Mesothelial cell of epicardium (in vitro differentiated cells): ENCODE measurements at places on chromosomes 16 and 17. TPM values are rescaled to one million over a fixed set of nuclear protein-coding genes. Genes with fewer than 3 reads are reported as not detected.

- H3K27ac ChIP-seq, result no peak overlapping the region
- no peak overlapping the region for H3K4me3 ChIP-seq
- H3K36me3 ChIP-seq, result peaks cover 7% of the 10 kb centered on the region
These were observed 151.8 kb downstream of the RPTOR start for GRCh38 chr17:80696456-80696855.

GRCh38 chr16:69145658-69146057 lies 13.2 kb downstream of the UTP4 start:
- H3K36me3 ChIP-seq, result peaks cover 39% of the 10 kb centered on the region
- no peaks in the 10 kb centered on the region for H3K4me1 ChIP-seq
- no peaks in the 10 kb centered on the region for H3K27me3 ChIP-seq
- no peak overlapping the region for H3K27ac ChIP-seq
- DNase-seq, result no peak
- H3K4me3 ChIP-seq, result no peak overlapping the region

DNA sequence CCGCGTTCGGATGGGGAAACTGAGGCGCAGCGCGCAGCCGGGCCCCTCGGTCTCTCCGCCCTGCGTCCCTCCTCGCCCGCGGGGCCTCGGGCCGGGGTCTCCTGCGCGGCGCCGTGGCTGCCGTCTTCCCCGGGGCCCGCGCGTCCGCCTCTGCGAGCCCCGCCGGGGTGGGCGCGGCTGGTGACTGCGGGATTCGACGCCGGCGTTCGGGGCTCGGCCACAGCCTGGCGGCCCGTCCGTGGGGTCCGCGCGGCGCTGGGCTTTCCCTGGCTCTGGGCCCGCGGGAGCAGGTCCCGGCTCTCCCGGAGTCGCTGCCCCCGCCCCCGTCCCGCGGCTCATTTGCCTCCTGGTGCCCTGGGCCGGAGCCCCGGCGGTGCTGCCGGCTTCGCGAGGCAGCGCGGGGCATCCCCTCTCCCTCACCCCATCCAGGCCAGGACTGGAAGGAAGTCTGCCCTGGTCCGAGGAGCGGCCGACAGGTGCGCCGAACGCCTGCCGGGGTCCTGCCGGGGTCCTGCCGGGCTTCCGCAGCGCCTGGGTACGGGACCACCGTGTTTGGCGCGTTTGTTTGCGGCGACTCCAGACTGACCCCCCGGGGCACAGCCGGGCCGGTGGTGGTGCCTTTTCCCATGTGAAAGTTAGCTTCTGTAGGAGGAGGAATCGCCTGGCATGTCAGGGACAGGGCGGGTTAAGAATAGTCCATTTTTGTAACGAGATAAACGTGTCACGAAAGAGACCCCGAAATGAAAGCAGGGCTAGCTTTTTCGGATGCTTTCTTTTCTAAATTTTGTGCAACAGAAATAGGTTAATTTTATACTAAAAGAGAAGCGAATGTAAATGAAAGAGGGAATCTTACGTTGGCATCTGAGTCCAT lies 671 bp downstream of the CHMP6 start:
- peaks cover 1% of the 10 kb centered on the region for H3K27me3 ChIP-seq
- no peak overlapping the region for H3K27ac ChIP-seq
- peak overlapping the region; percentile 66 for H3K4me3 ChIP-seq
- peaks cover 6% of the 10 kb centered on the region for H3K36me3 ChIP-seq

GRCh38 chr16:64996641-64997040 lies 125.2 kb downstream of the CDH11 start:
- no peak for DNase-seq
- no peaks in the 10 kb centered on the region for H3K27me3 ChIP-seq
- no peak overlapping the region for H3K4me3 ChIP-seq
- peaks cover 9% of the 10 kb centered on the region for H3K36me3 ChIP-seq
- H3K4me1 ChIP-seq, result peaks cover under 1% of the 10 kb centered on the region
- no peak overlapping the region for H3K27ac ChIP-seq

GRCh38 chr16:7325834-7326233 lies 6.8 kb upstream of the RBFOX1 start:
- no peak overlapping the region for H3K4me3 ChIP-seq
- no peak overlapping the region for H3K27ac ChIP-seq
- no peaks in the 10 kb centered on the region for H3K36me3 ChIP-seq
- peaks cover 4% of the 10 kb centered on the region for H3K27me3 ChIP-seq
- DNase-seq, result no peak

DNA sequence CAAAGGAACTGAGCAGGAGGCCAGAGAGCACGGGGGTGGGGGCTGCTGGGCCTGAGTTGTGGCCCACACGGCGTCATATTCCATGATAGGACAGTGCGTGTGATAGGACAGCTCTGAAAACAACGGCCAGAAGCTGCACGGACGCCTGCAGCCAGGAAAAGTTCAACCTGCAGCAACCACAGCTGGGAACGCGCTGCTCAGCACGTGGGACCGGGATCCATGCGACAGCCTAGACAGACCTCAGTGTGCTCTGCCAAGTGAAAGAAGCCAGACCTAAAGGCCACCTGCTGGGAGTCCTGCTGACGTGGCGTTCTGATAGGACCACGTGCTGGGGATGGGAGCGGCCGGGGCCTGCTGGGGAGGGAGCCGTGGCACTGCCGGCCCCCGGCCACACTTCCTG lies 21.6 kb downstream of the CTU2 start:
- no peak overlapping the region for H3K27ac ChIP-seq
- H3K4me1 ChIP-seq, result no peaks in the 10 kb centered on the region

DNA sequence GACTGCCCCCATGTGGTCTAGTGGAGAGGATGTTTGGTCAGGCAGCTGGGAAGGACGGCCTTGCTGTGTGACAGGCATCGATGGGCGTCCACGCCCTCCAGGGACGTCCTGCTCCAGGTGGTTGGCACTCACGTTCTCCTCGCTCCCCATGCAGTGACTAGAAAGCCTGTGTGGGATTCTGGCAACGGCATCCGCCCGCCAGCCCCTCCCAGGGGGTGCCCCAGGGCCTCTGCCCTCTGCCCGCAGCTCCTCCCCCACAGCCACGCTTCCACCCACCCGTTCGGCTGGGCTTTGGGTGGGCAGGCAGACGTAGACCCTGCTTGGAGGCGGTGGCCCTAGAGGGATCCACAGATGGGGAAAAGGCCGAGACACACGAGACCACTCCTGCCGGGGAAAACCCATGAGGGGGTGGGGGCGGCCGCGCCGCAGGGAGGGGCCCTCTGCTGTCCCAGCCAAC lies 4.7 kb upstream of the IL17C start:
- peak overlapping the region; percentile 26 for H3K4me3 ChIP-seq
- no peak overlapping the region for H3K27ac ChIP-seq
- no peak for DNase-seq
- H3K4me1 ChIP-seq, result peaks cover 3% of the 10 kb centered on the region

DNA sequence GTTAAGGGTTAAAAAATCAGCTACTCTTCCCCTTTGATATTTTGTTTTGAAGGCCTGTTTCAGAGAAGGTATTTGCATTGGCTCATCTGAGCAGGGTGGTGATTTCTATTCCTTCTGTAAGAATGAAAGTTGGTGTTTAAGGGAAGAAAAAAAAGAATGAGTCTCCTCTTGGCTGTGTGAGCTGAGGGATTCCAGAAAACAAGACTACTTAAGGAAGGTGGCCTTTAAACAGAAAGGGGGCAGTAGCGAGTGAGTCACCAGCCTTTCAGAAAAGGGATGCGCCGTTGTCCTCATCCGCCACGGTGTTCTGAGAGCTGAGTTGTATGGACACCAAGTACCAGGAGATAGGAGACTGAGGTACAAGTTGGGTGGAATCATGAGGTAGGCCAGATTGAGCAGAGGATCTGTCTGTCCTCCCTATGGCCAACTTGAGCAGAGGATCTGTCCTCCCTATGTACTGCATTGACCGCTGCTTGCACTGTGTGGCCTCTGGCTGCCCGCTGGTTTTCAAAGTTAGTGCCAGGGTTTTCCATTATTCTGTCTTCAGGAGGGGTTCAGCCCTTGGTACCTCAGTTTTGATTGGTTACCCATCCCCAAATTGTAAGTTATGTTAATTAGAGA lies 8.2 kb downstream of the PRKCA start:
- H3K4me1 ChIP-seq, result peaks cover 2% of the 10 kb centered on the region
- H3K36me3 ChIP-seq, result no peaks in the 10 kb centered on the region
- H3K4me3 ChIP-seq, result no peak overlapping the region

GRCh38 chr16:5850632-5851392 lies 753.2 kb upstream of the EEF2KMT start:
- H3K4me1 ChIP-seq, result no peaks in the 10 kb centered on the region
- no peak overlapping the region for H3K4me3 ChIP-seq
- DNase-seq, result no peak

DNA sequence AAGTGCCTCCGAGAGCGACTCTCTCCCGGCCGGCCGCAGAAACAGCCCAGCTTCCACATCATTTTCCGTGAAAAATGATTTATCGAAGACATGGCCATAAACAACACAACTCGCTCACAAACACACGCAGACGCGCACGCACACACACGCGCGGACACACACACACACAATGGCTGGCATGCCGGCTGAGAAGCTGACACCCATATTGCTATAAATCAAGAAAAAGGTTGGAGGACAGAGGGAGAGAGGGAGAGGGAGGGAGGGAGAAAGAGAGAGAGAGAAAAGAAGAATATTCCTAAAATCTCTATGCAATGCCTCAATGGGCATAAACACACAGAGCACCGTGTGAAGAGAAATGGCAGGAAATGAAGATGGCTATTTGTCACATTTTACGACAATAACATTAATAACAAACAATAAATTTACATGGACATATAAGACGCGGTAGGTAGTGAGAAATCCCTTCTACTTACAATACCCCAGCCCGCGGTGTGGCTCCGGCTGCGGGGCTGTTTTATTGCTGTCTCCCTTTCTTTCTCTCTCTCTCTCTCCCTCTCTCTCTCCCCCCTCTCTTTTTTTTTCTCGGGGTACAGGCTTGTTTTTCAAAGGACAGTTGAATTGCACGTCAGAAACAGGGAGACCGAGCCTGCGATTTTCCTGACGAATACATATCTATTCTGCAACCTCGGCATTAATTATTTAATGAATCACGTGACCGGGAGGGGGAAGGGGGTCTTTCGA lies 9.5 kb downstream of the HOXB4 start:
- H3K27ac ChIP-seq, result no peak overlapping the region
- H3K36me3 ChIP-seq, result peaks cover 13% of the 10 kb centered on the region
- no peak overlapping the region for H3K4me3 ChIP-seq
- no peaks in the 10 kb centered on the region for H3K27me3 ChIP-seq

DNA sequence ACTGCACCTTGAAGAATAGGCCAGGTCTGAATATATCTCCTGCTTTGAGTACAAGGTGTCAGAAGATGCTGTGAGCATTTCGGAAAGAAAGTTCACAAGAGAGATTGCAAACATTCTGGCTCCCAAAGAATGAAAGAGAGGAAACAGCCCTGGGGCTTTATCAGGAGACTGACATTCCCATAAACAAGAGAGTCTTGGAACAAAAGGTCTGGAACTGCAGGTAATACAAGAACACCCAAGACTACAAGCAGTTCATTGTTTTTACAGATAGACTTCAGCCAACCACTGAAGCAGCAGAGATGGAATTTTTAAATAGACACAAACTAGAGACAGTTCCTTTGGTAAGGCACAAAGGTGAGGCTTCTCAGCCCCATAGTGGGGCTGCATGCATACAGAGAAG lies 14.4 kb downstream of the HSD17B2 start:
- H3K36me3 ChIP-seq, result no peaks in the 10 kb centered on the region
- no peak overlapping the region for H3K27ac ChIP-seq
- DNase-seq, result no peak
- H3K27me3 ChIP-seq, result peaks cover 25% of the 10 kb centered on the region
- H3K4me3 ChIP-seq, result no peak overlapping the region

- DNase-seq, result peak; percentile 59
- H3K36me3 ChIP-seq, result peaks cover 3% of the 10 kb centered on the region
- H3K4me1 ChIP-seq, result peaks cover 44% of the 10 kb centered on the region
- H3K4me3 ChIP-seq, result peak within 1 kb of the TSS; percentile 81
These were observed at the start of gene CENPT for GRCh38 chr16:67847064-67847861. Gene CENPT, minus strand, starts transcription at chr16:67847693. Its CDS starts 13,834 bp downstream, at chr16:67833859.

GRCh38 chr17:20156196-20157000 lies 147.2 kb downstream of the SPECC1 start:
- H3K27ac ChIP-seq, result peak overlapping the region; percentile 90
- DNase-seq, result peak; percentile 38
- H3K4me3 ChIP-seq, result no peak overlapping the region
- H3K36me3 ChIP-seq, result peaks cover 2% of the 10 kb centered on the region

DNA sequence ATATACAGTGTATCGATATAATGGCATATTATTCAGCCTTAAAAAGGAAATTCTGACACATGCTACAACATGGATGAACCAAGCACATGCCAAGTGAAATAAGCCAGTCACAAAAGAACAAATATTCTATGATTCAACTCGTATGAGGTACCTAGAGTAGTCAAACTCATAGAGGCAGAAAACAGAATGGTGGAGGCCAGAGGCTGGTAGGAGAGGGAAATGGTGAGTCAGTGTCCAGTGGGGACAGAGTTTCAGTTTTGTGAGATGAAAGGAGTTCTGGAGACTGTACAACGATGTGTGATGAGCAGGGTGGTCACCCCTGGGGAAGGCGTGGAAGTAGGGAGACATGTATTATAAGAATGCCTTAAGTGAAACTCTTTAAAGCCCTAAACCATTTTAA lies 39.9 kb downstream of the RNF157 start:
- H3K27me3 ChIP-seq, result no peaks in the 10 kb centered on the region
- no peak overlapping the region for H3K4me3 ChIP-seq

DNA sequence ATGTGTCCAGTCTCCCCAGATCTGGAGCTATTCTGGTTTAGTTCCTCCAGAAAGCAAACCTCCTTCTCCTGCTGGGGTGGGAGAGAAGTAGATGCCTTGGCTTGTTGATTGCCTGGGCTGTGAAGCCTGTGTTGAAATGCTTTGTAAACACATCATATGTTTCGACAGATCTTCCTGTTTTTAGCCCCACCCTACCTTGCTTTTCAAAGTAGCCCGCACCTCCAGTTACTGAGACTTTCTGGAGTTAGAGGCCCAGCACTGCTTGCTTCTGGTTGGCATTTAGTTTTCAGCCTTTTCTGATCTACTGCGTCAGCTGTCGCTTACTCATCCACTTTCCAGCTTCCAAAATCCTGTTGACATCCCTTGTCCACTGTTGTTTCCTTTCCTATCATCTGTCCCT lies 17.9 kb upstream of the NDEL1 start:
- no peak overlapping the region for H3K27ac ChIP-seq
- no peaks in the 10 kb centered on the region for H3K36me3 ChIP-seq
- no peak overlapping the region for H3K4me3 ChIP-seq
- no peaks in the 10 kb centered on the region for H3K4me1 ChIP-seq
- H3K27me3 ChIP-seq, result peaks cover 37% of the 10 kb centered on the region

PPL gene
- 36.0 to 37.1 TPM (median 36.8 TPM) in 3 replicates for total RNA-seq

FBXW10 gene
- 0.16 to 0.42 TPM (median 0.18 TPM) in 3 replicates for total RNA-seq

VAMP2 gene
- total RNA-seq, result 51.3 to 55.3 TPM (median 54.8 TPM) in 3 replicates

ORAI3 gene
- total RNA-seq, result 25.8 to 28.2 TPM (median 26.2 TPM) in 3 replicates

PERCC1 gene
- not detected in 3 replicates for total RNA-seq

TMEM170A gene
- 37.1 to 40.2 TPM (median 38.4 TPM) in 3 replicates for total RNA-seq

XAF1 gene
- total RNA-seq, result 4.5 to 8.1 TPM (median 5.1 TPM) in 3 replicates
